Aorta (tissue), 5 donors: ENCODE measurements at places on chromosomes 6 and 20. TPM values are rescaled to one million over a fixed set of nuclear protein-coding genes. Genes with fewer than 3 reads are reported as not detected.

DNA sequence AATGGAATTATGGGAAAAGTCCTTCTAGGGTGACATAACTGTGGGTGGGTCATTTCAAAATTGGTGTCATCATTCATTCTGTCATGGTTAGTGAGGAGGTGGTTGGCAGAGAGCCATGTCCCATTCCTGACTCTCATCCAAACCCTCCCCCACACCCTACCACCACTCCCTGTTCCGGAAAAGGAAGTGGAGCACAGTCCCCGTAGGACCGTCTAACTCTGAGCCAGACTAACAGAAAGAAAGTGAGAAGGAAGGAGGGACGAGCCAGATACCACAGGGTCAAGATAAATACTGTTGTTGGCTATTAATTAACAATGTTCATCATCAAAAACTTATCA, 4.8 kb downstream of the TRIM10 start:
- no peaks in the 10 kb centered on the region for H3K4me1 ChIP-seq
- no peak overlapping the region for H3K27ac ChIP-seq
- no peak for DNase-seq
- no peaks in the 10 kb centered on the region for H3K27me3 ChIP-seq
- no peaks in the 10 kb centered on the region for H3K36me3 ChIP-seq

The TLDC2 gene
- 0.36 TPM for total RNA-seq

The WFDC5 gene
- not detected for total RNA-seq

DNA sequence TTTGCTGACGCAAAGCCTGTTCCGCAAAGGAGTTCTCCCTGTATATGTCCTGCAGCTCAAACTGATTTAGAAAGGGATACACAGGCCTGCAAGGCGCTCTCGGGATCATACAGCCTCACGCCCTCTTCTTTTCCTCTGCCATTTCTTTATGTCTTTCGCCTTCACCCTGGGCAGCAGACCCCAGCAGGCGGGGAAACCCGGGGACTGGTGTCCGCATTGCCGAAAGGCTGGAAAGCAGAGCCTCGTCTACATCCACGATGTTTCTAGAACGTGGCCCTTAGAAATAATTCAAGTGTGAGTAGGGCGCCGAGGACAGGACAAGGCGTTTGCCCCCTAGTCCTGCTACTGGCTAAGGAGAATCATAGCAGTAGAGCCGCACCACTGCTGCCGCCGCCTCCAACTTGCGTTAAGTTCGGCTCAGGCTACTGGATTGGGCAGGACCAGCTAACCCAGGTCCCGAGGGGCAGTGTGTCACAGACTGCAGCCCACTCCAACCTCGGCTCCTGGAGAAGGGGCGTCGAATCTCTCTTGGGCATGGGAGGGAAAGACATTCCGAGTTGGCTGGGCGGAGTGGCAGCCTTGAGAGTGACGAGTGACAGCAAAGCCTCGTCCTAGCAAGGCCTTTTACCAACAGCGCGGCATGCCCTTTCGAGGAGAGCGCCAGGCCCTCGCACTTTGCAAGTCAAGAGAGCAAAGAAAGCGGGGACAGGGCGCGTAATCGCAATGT, 2.6 kb upstream of the TBX18 start:
- DNase-seq = no peak
- no peaks in the 10 kb centered on the region for H3K27me3 ChIP-seq
- no peak overlapping the region for H3K27ac ChIP-seq
- no peaks in the 10 kb centered on the region for H3K36me3 ChIP-seq
- H3K4me1 ChIP-seq = no peaks in the 10 kb centered on the region

GRCh38 chr6:170286246-170286933, 4.5 kb downstream of the DLL1 start:
- no peaks in the 10 kb centered on the region for H3K36me3 ChIP-seq
- no peaks in the 10 kb centered on the region for H3K4me1 ChIP-seq
- peak; percentile 77 for DNase-seq
- H3K27ac ChIP-seq = no peak overlapping the region
- H3K4me3 ChIP-seq = no peak overlapping the region

DNA sequence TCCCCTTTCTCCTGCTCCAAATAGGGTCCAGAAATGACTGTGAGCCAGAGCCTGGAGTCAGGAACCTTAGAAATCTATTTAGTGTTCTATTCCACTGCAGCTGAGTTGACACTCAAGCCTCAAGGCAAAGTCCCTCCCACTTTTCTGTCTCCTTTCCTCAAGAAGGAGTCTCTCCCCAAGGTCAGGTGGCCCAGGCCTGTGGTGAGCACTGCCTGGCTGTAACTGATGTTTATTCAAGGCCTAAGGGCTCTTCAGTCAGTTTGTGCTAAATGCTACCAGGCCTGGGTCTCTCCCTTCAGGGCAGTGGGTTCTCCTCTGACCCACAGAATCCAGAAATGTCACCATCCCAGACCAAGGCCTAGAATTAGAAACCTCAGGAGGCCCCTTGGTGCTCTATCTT, 1042.9 kb upstream of the EPHA7 start:
- H3K36me3 ChIP-seq = no peaks in the 10 kb centered on the region
- no peak overlapping the region for H3K27ac ChIP-seq
- no peaks in the 10 kb centered on the region for H3K27me3 ChIP-seq
- DNase-seq = no peak
- no peak overlapping the region for H3K4me3 ChIP-seq
- no peaks in the 10 kb centered on the region for H3K4me1 ChIP-seq

The SLC17A1 gene
- not detected for total RNA-seq
